ENCODE measurements at places on chromosomes 12 and 14. TPM values are rescaled to one million over a fixed set of nuclear protein-coding genes. Genes with fewer than 3 reads are reported as not detected.

The ATF1 gene
- 16.7 TPM for total RNA-seq

The TSHR gene
- total RNA-seq = not detected

The TMEM179 gene
- total RNA-seq = 0.65 TPM

The CCDC196 gene
- total RNA-seq = not detected

The GPD1 gene
- under 0.01 TPM for total RNA-seq

The RNASE4 gene
- 20.9 TPM for total RNA-seq

The PZP gene
- total RNA-seq = 0.98 TPM

The NELL2 gene
- total RNA-seq = not detected

The GPRC5D gene
- total RNA-seq = not detected

The RAD51AP1 gene
- total RNA-seq = 17.6 TPM

The STYK1 gene
- total RNA-seq = 12.3 TPM

The WNT5B gene
- 0.33 TPM for total RNA-seq

The NRL gene
- 1.1 TPM for total RNA-seq

The COPZ1 gene
- 130 TPM for total RNA-seq

The GDF3 gene
- 0.96 TPM for total RNA-seq

The AVPR1A gene
- not detected for total RNA-seq

The B4GALNT3 gene
- not detected for total RNA-seq

The CLEC6A gene
- not detected for total RNA-seq

The BCL2L14 gene
- total RNA-seq = not detected

The KRT2 gene
- not detected for total RNA-seq

The CABP1 gene
- total RNA-seq = not detected

The ACSM4 gene
- total RNA-seq = not detected

The ARHGAP9 gene
- not detected for total RNA-seq

The SALL2 gene
- total RNA-seq = 0.98 TPM

The CCDC198 gene
- total RNA-seq = not detected
